ENCODE measurements at places on chromosomes 4 and X.

DNA sequence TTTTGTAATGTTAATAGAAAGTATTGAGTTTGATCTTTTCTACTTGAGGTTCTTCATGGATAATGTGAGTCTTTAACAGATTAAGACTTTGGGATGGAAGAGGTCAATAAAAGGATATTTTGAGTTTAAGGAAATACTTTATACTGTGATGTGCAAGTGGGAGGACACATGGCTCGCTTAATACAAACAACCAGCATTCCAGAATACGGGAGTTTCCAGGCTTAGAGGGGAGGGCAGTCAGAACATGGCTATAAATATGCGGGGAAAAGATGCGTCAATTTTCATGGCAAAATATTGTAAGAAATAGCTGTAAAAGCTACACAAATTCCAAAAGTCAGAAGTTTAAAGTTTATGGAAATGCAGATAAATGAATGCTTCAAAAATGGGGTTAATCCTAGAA, 192.3 kb downstream of the AASDH start:
- no peak for DNase-seq

GRCh38 chr4:144627663-144628076, 18.3 kb upstream of the HHIP start:
- DNase-seq: no peak

DNA sequence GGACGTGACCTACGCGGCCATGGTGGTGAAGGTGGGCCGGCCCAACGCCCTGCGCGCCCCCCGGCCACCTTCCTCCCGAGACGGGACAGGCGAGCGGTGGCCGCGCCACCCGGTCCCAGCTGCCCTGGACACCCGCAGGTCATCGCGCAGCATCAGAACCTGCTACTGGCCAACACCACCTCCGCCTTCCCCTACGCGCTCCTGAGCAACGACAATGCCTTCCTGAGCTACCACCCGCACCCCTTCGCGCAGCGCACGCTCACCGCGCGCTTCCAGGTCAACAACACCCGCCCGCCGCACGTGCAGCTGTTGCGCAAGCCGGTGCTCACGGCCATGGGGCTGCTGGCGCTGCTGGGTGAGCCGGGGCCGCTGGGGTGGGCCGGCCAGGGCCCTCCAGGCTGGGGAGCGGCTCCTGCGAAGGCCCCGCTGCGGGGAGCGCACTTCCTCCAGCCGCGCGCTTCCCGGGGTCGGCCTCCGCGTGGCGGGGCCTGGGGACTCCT, 9.0 kb upstream of the SLC26A1 start:
- DNase-seq: no peak

GRCh38 chr4:55099816-55100215, 25.6 kb downstream of the KDR start:
- no peak for DNase-seq

DNA sequence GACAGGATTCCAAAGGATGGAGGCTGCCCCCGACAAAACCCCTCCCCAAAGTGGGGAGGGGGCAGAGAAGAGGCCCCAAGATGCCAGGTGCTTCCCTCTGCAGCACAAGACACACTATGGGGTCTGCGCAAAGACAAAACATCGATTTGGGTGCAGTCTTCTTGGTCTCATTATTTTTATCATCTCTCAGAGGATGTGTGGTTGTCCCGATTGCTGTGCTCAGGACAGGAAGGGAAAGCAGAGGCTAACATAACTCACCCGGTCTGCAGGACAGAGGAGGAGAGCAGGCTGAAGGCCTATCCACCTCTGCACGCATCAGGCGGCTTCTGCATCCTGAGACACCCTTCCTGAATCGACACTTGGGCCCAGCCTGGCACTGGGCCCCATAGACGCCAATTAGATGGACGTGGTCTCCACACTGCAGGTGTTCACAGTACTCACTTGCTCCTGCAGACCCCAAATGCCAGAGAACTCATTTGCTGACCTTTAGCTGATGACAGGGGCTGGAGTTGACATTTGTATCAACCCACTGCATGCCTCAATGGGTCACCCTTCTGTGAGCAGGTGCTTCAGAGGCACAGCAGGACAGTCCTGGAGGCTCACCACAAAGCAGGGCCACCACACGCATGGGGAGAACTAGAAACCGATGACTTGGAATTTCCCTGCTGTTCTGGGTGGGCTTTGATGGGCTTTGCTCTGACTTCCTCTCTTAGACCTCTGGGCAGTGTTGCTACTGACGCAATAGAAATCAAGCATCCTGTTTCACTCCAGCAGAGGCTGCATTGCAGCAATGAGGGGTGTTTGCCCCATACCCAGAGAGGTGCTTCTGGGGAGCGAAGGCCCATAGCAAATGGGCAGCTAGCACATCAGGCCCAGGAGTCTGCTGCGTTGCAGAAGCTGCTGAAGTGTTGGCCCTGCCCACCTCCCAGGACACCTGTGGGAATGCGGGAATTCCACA, 96.3 kb upstream of the ENPP6 start:
- no peak for DNase-seq

GRCh38 chr4:138671106-138671505, 344.5 kb upstream of the NOCT start:
- DNase-seq: no peak

DNA sequence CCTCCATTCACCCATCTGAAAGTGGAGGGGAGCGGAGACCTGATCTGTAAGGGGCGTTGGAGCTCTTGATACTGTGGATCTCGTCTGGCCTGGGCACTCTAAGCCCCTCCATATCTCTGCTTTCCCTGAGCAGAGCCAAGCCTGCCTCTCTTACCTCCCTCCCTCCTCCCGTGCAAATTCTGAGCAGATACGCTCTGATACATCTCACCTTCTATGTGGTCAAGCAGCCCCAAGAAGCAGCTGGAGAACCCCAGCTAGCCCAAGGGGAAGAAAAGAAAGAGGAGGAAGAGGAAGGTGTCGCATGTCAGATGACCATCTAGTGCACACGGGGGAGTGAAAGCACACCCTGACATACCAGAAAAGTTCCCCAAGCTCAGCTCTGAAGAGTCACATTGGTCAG, 1.9 kb upstream of the DGAT2L6 start:
- no peak for DNase-seq

- DNase-seq: no peak
Observed at GRCh38 chrX:19860571-19860970, 26.8 kb downstream of the SH3KBP1 start.

GRCh38 chr4:169567916-169568315, 44.5 kb downstream of the NEK1 start:
- DNase-seq: no peak

- DNase-seq: no peak
Observed at GRCh38 chrX:126376465-126376864, 176.1 kb downstream of the DCAF12L1 start.

- no peak for DNase-seq
Observed at GRCh38 chr4:181693517-181693916, 549.7 kb upstream of the TENM3 start.

- no peak for DNase-seq
Observed at GRCh38 chr4:173538148-173538908, 8.3 kb upstream of the HAND2 start.

GRCh38 chr4:38914854-38915253, 47.2 kb downstream of the FAM114A1 start:
- no peak for DNase-seq

GRCh38 chr4:77623091-77623490, 17.5 kb downstream of the CXCL13 start:
- DNase-seq: no peak

Measured in Karpas-422 (cell line).